CD4-positive, alpha-beta T cell treated with Interleukin-21 for 1 hour (primary cell): ENCODE measurements at places on chromosomes 3 and 15.

DNA sequence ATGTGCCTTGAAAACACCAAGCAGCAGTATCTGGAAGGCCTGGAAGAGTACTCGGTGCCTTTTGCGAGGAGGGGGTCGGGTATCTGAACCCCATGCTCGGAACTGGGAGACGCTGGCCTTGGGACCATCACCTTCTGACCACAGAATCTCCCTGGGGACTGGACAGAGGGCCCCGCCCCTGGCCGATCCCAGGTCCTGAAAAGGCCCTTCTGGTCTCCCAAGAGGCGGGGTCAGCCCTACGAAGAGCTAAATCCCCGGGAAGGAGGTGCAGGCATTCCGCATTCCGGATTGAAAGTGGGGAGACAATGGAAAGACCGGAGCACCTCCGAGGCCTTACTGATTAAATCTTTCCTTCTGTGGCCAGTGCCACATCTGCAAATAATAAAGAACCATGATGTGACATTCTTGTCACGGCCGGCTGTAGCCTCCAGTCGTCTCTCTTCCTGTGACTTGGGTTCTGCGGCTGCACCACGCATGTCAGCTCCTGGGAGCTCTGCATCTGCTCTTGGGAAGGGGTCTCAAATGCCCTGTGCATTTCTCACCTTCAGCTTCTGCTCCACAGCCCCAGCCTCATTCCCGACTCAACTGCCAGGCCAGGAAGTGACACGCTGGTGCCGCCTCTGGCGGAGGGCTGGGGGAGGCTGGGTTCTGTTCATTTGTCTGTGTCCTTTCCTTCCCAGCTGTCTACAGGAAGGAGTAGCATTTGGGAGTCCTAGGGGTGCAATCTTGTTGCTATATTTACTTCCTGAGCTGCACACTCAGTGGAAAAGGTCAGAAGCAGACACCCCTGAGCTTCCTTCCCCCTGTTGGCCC lies 173.5 kb downstream of the KLF13 start:
- DNase-seq = no peak

DNA sequence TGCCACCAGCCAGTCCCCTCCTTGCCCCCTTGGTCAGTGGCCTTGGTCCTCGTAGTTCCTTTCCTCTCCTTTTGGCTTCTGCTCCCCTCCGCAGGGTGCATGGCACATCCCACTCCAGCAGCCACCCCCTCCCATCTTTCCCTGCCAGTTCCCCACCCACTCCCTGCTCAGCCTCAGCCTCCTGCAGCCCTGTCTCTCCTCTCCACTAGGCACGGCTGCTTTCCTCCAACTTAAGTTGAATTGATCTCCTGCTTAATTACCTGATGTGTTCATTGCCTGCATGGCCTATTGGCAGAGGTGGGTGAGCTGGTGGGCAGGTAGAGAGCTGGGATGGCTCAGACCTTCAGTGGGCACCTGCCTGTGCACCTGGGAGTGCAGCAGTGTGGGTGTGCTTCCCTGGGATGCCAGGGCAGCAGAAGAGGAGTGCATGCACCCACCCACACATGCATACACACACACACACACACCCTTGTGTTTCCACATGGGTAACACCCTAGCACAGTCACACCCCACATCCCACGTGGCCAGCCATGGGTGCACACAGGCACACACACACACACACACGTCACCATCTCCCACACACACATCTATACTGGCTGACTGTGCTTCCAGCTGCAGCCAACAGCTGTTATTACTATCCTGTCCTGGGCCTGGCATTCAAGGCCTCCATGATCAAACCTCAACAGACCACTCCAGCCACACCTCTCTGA lies 30.9 kb downstream of the C3orf18 start:
- no peak for DNase-seq

- DNase-seq = no peak
These were observed 349.4 kb upstream of the SEMA6D start for GRCh38 chr15:47367726-47368390.

DNA sequence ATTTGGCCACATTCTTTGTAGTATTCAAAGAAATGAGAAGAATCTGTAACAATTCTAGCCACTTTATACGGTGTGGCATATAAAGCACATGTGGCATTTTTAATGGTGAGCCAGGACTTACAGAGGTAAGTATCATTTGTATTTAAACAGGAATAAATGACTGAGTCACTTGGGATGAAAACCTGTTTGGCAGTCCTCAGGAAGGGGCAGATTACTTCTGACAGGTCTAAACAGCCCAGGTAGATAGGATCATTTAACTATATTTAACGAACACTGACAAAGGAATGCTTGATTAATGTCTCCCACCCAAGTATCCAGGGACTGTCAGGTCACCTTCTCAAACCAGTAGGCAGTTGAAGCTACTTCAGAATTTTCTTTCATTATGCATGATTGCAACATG lies 241.5 kb upstream of the SATB1 start:
- no peak for DNase-seq

DNA sequence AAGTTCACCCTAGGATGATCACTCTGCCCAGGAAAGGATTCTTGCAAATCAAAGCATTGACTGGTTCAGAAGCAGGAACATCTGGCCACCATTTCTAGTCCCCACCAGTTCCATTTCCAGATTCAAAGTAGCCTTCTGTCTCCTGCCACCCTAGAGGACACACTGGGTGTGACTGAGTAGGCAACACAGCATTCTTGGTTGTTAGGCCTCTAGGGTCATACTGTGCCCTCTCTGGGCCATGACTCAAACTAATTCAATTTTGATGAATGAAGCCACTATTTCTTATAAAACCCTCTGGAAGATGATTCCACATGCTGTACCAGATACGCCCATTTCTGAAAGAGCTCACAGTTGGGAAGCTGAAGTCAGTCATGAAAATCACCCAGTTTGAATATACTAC lies 69.7 kb downstream of the WDR76 start:
- DNase-seq = no peak

GRCh38 chr3:141926929-141927328 lies 50.5 kb downstream of the ATP1B3 start:
- DNase-seq = no peak

DNA sequence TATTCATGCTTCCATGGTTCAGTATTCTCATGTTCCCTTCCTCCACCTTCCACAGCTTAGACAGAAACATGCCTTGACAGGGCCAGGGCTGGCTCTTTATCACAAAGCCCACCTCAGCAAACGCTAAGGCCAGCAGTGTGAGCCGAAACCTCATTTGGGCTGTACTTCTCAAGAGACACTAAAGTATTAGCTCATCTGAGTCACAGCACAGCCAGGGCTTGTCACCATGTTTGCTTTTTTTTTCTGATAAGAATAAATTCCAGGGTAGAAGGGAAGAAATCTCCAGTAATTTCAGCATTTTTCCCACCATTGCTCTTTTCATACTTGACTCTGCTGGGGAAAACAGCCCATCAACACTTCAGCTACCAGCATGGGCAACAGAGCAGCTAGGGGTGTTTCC lies 95.4 kb downstream of the MYLK start:
- DNase-seq = no peak

DNA sequence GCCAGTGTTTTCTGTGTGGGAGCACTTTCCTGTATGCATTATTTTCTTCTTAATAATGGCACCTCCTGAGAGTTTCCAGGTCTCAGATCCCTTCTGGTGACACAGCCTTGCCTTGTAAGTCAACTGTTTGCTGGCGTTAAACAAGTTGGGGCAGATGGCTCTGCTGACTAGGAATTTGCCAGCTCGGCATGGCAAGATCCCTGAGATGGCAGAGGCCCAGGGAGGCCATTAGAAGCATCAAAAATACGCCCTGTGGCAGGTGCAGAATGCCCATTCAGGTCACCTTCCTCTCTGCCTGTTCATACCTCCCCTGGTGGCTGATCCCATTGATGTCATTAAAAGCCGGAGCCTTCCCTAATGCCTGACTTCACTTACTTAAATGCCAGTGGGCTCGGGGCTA lies 320.9 kb upstream of the CTDSPL start:
- no peak for DNase-seq

GRCh38 chr3:123712077-123712860 lies 127.4 kb upstream of the HACD2 start:
- no peak for DNase-seq

GRCh38 chr3:77599948-77600347 lies 560.0 kb downstream of the ROBO2 start:
- no peak for DNase-seq

DNA sequence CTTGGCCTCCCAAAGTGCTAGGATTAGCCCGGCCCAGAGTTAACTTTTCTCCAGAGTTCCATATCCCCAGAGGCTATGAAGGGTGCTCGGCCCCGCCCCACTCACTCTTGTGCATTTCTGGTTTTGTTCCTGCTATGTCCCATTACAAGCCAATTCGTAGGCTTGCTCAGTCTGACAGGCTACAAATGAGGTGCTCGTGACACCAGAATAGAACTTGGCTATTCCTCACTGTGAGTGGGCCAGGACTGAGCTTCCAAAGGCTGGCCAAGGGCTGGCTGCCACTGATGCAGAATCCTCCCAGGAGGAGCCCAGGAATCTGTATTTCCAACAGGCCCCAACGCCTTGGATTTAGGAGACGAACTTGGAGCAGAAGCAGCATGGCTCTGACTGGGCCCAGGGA lies 282.7 kb upstream of the C2CD4B start:
- DNase-seq = no peak

- DNase-seq = no peak
These were observed 244.7 kb downstream of the FEZF2 start for GRCh38 chr3:62128681-62129080.

DNA sequence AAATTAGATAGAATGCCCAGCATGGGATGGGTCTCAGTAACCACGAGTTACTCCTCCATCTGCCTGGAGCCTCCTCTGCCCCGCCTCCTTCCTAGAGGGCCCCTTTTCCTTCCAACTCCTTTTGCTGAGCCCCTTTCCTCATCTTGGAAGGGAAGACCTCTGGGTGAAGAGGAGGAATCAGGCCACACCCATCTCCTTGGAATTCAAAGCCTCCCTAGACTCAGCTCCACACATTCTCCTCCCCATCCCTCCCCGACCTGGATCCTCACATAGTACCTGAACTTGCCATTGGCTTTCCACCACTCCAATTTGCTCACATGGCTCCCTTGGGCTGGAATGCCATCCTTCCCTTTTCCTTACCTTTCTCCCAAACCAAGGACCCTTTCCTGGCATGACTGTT lies 128.8 kb downstream of the SMAD6 start:
- DNase-seq = no peak

GRCh38 chr3:173584838-173585831 lies 187.6 kb downstream of the NLGN1 start:
- no peak for DNase-seq

GRCh38 chr3:43214616-43215015 lies 71.7 kb upstream of the SNRK start:
- no peak for DNase-seq

DNA sequence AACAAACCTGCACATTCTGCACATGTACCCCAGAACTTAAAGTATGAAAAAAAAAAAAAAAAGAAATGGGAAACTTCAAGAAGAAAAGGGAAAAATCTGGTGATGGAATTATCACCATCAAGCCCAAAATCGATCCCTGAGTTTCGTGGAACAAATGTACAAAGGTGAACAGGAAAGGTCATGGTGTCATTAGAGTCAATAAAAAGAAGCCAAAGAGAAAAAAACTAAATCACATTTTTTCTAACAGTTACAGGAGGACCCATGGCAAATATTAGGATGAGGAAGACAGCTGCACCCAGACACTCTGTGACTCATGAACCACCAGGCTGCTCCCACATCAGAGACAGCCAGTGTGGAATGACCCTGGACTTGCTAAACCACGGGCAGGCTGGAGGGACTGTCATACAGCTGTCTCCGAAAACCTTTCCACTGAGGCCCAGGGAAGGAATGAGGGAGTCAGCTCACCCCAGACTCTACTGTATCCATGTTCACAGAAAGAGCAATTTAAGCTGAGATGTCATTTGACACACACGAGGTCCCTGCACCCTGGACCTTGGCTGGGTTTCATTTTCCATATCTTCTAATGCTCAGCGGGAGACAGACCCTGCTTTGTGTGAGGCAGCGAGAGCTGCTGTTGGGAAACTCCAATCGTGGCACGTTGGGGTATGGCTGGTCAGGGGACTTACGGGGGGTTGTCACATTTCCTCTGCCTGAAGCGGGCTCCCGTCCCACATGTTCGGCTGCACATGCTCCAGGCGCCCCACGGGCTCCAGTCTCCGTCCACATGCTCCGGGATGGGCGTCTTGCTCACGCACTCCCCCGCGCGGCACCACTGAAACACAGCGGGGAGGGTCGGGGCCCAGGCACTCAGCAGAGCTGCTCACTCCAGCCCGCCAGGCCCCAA lies 210.2 kb downstream of the ADAMTS17 start:
- peak; percentile 2 for DNase-seq

DNA sequence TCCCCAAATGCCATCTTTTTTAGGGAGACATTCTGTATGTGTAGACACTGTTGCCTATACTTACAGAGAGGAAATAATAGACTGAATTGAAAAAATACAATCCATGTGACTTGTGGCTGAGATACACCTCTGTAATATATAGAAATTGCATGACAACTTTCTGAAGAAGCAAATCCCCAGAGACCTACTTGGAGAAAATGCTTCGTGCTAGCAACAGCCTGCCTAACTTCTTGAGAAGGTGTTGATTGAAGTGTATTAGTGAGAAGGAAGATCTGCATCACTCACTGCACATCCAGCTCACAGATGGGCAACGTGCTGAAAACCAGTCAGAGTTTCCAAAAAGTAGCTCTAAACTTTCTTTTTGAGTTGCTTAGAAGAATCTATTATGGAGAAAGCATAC lies 404.1 kb downstream of the EPHB1 start:
- DNase-seq = no peak

- no peak for DNase-seq
These were observed 51.2 kb downstream of the SRP14 start for GRCh38 chr15:39987821-39988220.

DNA sequence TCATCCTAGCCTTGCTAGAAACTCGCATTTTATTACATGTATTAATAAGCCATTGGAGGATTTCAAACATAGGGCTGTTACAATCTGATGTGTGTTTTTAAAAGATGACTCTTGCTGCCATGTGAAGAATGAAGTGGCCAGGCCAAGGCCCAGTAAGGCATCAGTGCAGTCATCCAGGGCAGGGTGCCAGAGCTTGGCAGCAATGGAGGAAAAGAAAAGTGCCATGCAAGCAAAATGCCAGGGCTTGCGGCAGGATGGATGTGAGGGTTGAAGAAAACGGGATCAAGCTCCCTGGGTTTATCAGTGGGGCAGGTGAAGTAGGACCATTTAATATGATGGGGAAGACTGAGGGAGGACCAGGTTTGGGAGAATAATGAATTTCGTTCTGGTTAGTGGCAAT lies 183.6 kb downstream of the MINAR1 start:
- no peak for DNase-seq

DNA sequence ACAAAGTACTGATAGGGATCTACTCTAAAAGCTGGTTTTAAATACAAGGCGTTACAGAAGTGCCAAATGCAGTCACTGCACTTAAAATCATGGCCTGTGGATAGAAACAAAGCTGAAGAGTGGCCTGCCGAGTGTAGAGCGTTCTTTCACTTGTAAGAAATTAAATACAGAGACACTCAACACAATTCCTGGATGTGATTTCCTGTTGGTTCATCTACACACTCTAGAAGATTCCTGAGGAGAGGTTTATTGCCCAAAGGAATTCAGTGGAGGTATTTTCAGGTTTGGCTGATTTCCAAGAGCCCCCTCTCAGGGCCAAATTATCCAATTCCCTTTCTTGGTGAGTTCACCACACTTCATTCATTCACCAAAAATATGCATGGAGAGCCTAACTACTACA lies 200.3 kb upstream of the IL12A start:
- no peak for DNase-seq
